ENCODE measurements at places on chromosomes 2 and 18.
A peak's percentile ranks its signal among the peaks of the same experiment; 100 is the strongest.

GRCh38 chr18:22186484-22186971 is 17.1 kb downstream of the GATA6 start:
- DNase-seq: no peak

- DNase-seq: no peak
These were observed 43.9 kb upstream of the NEMP2 start for GRCh38 chr2:190578158-190579057.

DNA sequence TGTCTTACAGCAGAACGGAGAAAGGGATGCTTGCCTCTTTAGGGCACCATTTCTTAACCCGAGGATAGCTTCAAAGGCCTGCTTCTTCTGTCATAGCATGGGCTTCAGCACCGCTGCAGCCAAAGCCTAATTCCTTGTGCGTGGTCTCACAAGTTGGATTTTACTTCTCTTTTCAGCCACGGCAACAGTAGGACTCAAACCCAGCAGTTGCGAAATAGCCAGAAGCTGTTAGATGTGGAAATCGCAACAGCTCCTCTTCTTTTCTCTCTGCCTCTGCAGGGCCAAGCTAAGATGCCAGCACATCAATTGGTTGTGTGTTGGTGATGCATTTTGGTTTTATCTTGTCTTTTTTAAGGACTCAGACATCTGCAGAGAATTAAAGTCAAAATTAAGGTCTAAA is 3.1 kb downstream of the NRXN1 start:
- no peak for DNase-seq

DNA sequence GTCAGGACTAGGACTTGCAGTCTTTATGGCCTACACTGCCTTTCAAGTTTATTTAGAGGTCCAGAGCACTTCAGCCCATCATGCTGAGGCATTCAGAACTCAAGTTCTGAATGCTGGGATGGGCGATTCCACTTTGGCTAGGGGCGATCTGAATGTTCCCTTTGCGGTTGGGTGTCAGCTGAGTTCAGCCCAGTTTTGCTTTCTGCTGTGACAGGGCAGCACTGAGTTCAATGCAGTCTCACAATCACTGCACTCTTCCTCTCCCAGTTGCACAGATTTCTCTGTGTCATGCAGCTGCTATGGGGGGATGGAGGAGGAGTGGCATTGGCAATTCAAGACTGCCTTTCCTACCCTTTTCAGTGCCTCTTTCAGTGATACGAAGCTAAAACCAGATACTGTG is 1232.0 kb upstream of the FAM98A start:
- no peak for DNase-seq

- no peak for DNase-seq
These were observed 81.5 kb downstream of the EFEMP1 start for GRCh38 chr2:55842046-55842445.

DNA sequence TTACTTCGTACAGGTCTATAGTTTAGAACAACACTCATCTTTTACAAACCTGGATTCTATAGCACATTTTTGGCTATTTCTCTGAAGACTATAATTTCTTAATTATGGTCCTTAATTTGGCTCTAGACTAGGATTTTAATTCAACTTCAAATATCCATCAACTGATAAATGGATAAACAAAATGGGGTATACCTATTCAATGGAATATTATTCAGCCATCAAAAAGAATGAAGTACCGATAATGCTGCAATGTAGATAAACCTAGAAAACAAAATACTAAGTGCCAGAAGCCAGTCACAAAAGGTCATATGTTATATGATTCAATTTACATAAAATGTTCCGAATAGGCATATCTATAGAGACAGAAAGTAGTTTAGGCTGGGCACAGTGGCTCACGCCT is 15.2 kb upstream of the RIF1 start:
- DNase-seq: no peak

DNA sequence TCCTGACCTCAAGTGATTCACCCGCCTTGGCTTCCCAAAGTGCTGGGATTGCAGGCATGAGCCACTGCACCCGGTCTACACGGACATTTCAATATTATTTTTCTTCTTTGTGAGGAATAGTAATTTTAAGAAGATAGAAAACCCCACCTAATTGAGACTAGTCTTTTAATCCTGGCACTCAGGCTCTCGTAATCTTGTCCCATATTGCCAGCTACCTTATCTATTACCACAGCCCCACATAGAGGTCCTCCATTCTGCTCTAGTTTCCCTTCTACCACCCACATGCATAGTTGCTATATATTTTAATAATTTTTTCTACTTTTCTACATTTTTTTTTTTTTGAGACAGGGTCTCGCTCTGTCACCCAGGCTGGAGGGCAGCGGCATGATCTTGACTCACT is 9.5 kb upstream of the USP14 start:
- DNase-seq: no peak

GRCh38 chr2:171894612-171894947 is 536 bp upstream of the SLC25A12 start:
- DNase-seq: no peak

DNA sequence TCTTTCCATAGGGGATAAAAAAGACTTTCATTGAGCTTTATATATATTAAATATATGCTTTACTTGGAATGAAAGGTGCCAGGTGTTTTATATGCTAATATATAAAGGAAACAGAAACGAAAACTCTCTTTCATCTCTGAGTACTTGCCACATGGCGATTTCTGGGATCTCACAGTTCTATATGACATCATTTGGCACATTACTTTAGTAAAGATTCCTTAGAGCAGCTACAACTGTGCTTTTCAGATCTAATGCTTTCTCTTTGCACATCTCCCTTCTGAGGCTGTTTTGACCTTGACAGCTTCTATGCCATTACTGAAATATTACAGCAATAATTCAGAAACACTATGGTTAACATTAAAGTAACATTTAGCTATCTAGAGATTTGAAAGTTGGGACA is 1082.9 kb upstream of the CDH2 start:
- no peak for DNase-seq

GRCh38 chr2:161068670-161069069 is 91.6 kb upstream of the TANK start:
- DNase-seq: no peak

GRCh38 chr2:197010200-197011020 is 83.9 kb upstream of the PGAP1 start:
- no peak for DNase-seq

DNA sequence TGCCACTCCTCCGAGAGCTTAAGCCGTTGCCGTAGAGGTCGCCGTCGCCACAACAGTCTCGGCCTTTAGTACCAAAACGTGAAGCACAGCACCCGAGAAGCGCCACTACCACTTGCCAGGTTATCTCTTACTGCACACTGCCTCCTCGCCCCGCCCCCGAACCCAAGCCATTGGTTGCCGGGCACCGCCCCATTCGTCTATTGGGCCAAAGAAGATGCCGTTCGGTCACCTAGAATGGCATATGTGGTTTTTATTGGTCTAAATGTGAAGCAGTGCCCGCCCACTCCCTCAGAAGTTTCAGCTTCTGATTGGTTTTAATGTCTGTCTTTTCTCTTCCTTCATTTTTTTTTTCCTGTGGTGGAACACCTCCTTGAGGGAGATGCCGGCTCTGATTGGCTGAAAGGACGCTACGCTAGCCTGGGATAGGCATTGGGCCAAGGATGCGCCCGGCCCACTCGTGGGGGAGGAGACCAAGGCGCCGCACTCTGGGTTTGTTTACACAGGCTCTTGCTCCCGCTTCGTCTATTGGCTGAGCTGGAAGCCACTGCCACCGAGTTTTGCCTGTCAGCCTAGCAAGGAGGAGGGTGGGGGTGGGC is at the start of gene PAIP2B:
Gene PAIP2B (minus strand): TSS at position 139 of the 596 bp plus-strand sequence. CDS start 24,514 bp downstream, outside the sequence.
- DNase-seq: peak; percentile 96

DNA sequence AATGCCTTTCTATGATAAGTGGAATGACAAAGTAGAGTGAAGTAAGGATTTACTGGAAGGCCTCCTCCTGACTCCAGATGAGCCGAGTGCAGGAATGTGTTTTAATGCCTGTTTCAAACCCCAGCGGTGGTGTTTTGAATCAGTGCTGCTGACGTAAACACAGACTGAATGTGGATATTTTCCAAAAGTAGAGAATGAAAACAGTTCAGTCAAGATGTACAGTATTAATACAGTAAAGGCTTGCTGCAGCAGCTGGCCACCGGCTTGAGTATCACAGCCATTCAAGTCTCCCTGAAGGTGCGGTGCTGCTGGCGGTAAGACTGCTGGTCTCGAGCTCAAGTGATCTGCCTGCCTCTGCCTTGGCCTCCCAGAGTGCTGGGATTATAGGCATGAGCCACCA is 46.7 kb downstream of the ARHGAP28 start:
- DNase-seq: no peak

DNA sequence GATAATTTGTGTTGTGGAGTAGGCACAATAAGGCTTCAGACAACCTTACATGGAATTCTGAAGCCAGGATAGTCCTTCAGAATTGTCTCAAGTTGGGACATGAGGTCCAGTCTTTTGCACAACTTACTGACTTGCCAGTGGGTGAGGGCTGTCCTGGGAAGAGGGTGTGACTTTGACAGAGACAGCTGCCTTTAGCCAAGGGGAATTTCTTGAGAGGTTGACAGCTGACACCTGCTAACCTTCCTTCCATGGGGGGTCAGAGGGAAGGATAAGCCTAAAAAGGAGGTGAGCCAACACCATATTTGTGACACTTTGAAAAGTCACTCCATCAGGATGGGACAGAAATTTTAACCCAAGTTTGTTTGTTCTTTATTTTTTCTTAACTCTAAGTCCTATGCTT is 907.8 kb upstream of the CRIM1 start:
- DNase-seq: no peak

- no peak for DNase-seq
These were observed 199.4 kb upstream of the LRRTM4 start for GRCh38 chr2:77721593-77721992.

DNA sequence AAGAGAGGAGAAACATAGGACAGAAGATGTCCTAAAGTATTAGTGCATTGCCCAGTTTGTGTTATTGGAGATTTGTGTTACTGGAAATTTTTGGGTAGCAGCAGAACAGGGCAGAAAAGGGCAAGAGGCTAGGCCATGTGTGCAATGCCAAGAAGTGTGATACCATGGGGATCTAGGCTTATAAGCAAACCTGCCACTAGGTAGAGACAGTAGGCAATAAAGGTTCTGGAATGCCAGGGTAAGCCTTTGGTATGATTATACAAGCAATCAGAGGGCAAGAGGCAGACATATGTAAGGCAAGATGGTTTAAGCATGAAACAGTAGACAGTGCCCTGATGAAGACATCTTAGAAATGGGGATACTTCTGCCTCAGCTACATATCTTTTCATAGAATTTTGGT is 12.3 kb upstream of the CERS6 start:
- no peak for DNase-seq

DNA sequence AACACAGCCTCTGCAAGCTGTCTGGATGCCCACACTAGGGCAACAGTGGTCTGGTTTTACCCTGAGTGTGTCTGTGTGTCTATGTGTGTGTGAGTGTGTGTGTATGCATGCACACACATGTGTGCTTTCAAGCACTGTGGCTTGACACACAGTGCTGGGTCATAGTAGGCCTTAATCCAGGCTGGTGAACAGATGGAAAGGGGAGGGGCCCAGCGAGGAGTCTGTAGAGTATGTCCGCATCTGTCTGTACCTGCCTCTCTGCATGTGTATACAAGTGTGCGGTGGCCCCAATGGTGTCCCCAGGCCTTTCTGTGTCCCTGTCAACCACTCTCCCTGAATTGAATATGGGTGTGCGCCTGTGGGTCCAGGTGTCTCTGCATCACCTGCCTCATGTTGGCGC is 9.3 kb upstream of the KCNIP3 start:
- DNase-seq: no peak

DNA sequence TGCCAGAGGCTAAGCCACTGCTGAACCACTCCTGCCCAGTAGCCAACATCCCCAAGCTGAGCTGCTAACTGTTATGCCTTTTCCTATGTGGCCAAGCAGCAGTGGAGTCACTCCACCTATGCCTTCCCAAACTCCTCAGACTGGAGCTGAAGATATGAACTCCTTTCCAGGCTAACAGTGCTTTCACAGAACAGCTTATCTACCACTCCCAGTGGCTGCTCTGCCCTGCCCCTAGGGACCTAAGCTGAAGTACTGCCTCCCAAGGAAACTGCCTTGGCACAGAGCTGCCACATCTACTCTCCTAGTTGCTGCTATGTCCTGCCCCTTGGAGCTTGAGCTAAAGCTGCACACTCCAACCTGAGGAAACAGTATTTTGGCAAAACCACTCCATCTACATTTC is 275.9 kb downstream of the RBM43 start:
- no peak for DNase-seq

DNA sequence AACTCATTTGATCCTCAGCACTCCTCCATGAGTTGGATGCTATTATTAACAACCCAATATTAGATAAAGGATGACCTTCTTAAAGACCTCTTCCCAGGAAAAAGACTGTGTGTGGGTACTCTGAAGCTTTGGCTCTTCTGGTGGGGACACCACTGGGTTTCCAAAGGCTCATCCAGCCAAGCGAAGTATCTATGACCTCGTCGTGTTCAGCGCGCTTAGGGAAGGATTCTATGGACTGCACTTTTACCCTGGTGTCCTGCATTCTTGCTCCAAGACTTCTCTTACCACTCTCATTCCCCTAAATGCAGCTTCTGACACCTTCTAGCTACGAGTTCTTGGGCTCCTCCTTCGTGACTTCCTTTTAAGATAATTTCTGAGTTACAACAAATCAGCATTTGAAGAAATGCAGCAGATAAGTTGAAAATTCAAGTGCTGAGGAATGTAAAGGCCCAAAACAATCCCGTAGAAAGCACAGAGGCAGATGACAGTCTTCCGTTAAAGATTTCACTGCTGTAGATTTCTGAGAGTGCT is 673 bp upstream of the HNMT start:
- no peak for DNase-seq

DNA sequence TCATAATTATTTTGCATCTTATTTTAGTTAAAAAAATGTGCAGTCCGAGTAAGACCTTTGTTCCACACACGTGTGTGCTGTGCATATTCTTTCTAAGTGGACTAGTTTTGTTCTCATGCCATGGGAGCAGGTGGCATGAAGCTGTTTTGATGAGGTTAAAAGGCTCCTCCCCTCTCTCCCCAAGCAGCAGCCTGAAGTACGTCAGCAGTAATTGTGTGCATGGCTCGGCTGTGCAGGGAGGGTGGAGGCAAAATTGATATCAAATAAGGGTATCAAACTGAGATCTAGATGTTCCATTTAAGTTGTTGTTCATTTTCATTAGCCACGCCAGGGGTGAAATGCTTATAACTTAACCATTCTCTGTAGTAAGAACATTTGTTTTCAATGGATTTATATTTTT is at the start of gene NYAP2:
Gene NYAP2 (plus strand): TSS at position 207 of the 400 bp plus-strand sequence. CDS start 9,171 bp downstream, outside the sequence.
- DNase-seq: no peak

DNA sequence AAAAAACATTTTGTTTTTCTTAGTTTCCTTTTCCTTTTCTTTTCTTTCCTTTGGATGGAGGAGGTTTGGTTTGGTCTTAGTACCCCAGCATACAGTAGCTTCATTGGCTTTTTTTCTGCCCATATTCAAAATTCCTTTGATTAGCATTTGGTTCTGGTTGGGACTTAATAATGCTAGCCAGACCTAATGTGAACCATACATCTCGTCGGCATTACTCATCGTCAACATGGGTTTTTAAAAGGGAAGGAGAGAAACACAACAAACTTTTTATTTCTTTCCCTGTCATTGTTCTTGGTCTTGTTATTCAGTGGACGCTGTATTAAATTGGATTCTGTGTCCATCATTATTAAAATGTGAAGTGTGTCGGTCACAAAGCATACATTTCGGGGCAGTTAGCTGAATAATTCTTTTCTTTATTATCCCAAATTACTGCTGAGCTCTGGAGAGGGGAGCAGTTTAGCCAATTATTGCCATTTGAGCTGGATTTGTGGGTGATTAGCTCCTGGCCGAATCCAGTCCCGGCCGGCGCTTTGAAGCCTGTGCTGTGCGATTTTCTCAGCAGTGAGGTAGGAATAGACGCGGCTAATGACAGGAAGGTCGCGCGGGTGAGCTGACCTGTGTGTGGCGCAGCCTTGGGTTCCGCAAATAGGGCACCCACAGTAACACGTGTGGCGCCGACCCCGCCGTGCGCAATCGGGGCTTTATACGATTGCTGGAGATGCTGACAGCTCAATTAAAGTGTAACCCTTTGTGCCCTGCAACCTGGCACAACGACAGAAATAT is 303.3 kb downstream of the GBX2 start:
- no peak for DNase-seq

Data from mesothelial cell of epicardium (in vitro differentiated cells).